Lung (tissue), 17 donors: ENCODE measurements at places on chromosomes 7 and 10. TPM values are rescaled to one million over a fixed set of nuclear protein-coding genes. Genes with fewer than 3 reads are reported as not detected.

CCDC3 gene
- 10.2 TPM for total RNA-seq

FEZF1 gene
- total RNA-seq = not detected

SFR1 gene
- total RNA-seq = 8.7 TPM

HILPDA gene
- 12.5 TPM for total RNA-seq
